Stimulated activated CD8-positive, alpha-beta memory T cell treated with anti-CD3 and anti-CD28 coated beads, Interleukin-7, amount 100 ng/mL, for 1 hour (primary cell): ENCODE measurements at places on chromosomes 7 and 10.

GRCh38 chr7:88015309-88015708 is 81.3 kb downstream of the ADAM22 start:
- no peak for DNase-seq

DNA sequence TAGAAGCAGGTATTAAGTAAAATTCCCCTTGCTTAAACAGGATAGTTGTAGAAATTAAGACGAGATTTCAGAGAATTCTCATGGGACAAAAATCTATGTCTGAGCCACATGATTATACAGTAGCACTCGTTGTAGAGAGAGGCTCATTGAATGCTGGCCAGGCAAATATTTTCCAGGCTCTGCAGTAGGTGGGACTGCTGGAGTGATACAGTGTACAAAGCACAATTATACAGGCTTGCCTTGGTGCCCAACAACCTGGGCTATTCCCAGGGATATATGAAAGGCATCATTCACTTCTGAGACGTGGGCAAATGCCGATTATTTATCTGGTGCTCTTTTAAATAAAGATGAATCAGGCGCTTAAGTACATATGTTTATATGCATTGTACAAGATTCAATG is 380.6 kb downstream of the PHTF2 start:
- no peak for DNase-seq

DNA sequence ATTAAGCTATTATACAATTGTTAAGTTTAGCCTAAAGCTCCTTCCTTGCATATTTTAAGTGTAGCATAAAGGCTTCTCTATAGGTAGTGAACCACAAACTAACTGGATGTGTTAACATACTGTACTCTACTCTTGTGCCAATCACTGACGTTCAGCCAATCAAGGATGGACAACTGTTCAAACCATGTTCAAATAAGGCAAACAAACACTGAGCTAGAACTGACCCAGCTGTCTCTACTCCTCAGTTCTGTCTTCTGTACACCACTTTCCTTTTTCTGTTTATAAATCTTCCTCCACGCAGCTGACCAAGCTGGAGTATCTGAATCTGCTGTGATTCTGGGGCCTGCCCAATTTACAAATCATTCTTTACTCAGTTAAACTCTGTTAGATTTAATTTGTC is 188.7 kb upstream of the MBL2 start:
- no peak for DNase-seq

GRCh38 chr7:120160166-120160565 is 112.8 kb upstream of the KCND2 start:
- DNase-seq = no peak

DNA sequence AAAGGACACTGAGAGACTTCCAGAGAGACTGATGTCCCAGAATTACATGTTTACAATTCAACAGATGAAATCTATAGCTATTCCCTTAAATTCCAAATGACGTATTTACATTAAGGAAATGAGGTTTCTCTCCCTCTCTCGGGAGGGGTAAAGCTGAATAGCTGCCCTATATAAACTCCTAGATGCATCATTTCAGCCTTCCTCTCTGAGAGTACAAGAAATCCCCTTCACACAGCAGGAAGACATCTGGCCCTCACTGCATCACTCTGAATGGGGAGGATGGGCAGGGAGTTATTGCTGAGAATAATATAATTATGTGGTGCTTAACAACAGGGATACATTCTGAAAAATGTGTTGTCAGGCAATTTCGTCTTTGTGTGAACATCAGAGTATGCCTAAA is 11.0 kb downstream of the POT1 start:
- no peak for DNase-seq

DNA sequence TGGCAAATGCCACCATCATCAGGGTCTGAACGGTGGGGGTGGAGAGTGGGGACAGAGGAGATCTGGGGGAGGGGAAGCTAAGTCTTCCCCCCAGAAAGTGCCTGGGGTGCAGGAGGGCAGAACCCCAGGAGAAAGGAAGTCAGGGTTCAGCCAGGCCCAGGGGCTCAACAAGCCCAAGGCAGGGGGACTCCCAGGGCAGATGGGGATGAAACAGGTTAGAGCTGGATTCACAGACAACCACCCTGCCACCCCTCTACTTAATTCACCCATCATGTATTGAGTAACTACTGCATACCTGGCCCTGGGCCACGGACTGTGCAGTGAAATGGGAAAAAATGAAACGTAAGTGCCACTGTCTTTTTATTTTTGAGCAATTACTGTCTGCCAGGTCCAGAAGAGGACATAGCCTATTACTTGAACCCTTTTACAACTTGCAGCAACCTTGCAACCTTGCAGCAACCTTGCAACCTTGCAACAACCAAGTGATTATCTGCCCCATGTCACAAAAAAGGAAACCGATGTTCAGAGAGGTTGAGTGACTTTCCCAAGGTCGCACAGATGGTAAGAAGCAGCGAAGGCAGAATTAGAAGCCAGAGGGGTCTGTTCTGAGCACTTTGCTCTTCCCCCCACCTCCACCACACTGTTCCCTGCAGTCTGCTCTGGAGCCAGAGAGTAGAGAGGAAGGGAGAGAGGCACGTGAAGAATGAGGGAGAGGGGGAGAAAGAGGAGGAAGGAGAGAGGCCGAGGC is 4.8 kb downstream of the ELN start:
- no peak for DNase-seq

GRCh38 chr7:35003679-35004303 is 33.5 kb downstream of the DPY19L1 start:
- DNase-seq = no peak

DNA sequence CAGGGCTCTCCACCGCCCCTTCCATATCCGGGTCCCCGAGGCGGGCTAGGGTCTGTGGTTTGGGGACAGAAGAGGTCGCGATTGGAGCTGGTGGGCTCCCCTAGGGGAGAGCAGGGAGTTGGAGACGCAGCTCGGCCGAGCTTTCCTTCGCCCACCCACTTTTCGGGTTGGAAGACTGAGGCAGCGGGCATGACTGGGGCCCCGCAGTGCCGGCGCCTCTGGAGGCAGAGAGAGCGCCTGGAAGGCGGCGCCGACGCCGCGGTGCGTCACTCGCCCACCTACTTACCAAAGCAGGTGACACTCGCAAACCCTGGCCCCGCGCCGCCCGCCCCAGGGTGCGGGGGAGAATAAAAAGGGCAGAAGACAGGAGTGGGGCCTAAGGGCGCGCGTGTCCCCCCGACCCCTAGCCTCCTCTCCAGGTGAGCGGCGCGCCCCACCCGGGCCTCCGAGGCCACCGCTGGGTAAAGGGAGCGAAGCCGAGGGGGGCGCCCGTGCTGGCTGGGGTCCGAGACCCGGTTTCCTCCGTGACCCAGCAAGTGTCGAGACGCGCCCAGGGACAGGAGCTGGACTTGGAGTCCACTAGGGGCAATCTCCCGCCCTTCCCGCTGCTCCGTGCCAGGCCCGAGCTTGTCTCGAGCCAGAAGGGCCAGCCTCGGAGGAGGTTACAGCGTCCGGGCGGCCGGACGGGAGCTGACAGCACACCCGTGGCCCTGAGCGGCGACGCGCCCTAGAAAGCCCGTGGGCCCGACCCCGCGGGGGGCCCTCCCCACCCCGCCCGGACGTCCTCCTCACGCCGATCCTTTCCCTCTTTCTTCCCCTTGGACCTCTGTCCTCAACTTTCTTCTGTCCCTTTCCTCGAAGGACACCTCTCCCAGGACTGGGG is 34.4 kb upstream of the GRID1 start:
- peak; percentile 25 for DNase-seq

DNA sequence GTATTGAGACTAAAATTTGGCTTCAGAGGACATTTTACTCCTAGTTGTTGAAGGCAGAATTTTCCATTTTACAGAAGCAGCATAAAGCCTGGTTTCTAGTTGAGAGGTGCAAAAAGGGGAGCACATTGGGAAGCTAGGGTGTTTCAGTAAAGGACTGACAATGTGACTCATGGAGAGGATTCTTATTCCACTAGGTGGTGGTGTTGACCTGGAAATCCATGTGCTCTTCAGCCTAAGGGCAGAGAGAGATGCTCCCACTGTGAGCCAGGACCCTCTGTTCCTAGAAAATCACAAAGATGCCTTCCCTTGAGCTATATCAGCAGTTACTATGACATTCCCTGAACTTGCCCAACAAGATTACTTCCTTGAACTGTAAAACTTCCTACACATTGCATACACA is 687.8 kb downstream of the IPMK start:
- no peak for DNase-seq

DNA sequence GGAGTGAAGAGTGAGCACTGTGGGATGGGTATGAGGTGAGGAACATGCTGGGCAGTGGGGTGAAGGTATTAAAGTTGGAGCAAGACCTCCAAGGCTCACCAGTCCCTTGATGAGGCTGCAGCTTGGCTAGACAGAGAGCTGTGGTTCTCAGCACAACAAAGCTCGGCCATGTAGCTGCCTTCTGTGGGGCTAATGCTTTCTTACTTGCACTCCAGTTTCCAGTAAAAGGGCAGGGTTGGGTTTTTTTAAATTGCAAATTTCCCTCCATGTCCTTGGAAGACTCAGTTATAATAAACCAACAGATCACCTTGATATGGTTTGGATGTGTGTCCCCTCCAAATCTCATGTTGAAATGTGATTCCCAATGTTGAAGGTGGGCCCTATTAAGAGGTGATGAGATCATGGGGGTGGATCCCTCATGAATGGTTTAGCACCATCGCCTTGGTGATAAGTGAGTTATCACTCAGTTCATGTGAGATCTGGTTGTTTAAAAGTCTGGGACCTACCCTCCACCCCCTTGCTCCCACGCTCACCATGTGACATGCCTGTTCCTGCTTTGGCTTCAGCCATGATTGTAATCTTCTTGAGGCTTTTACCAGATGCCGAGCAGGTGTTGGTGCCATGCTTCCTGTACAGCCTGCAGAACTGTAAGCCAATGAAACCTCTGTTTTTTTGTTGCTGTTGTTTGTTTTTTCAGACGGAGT is 55.9 kb downstream of the ATXN7L1 start:
- no peak for DNase-seq

DNA sequence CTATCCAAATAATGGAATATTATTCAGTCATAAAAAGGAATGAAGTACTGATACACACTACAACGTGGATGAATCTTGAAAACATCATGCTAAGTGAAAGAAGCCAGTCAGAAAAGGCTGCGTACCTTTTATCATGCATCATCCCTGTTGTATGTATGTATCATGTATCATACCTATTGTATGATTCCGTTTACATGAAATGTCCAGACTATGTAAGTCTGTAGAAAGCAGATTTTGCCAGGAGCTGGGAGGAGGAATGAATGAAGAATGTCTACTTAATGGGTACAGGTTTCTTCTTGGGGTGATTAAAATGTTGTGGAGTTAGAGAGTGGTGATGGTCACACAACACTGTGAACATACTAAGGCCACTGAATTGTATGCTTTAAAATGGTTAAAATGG is 135.9 kb upstream of the KLF14 start:
- no peak for DNase-seq

GRCh38 chr7:153886506-153887441 is 165.4 kb upstream of the DPP6 start:
- DNase-seq = no peak

DNA sequence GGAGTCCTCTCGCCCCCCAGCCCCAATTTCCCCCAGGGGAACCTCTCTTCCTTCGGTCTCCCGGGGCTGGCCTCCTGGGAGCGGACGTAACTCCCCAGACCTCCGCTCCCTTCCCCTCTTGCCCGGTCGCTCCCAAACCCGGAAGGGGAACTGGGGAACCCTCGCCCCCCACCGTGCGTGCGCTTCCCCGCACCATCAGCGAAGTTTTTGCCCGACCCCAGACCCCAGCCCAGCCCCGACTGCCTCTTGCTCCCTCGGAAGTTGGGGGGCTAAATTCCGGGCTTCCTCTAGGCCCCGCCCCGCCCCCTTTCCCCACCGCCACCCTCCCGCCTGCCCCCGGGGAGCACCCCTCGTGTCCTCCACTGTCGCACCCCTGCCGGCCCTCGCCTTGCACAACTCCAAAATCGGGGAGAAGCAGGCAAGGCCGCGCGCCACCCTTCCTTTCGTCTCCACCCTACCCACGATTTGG is 436 bp downstream of the GNB2 start:
- DNase-seq = no peak

DNA sequence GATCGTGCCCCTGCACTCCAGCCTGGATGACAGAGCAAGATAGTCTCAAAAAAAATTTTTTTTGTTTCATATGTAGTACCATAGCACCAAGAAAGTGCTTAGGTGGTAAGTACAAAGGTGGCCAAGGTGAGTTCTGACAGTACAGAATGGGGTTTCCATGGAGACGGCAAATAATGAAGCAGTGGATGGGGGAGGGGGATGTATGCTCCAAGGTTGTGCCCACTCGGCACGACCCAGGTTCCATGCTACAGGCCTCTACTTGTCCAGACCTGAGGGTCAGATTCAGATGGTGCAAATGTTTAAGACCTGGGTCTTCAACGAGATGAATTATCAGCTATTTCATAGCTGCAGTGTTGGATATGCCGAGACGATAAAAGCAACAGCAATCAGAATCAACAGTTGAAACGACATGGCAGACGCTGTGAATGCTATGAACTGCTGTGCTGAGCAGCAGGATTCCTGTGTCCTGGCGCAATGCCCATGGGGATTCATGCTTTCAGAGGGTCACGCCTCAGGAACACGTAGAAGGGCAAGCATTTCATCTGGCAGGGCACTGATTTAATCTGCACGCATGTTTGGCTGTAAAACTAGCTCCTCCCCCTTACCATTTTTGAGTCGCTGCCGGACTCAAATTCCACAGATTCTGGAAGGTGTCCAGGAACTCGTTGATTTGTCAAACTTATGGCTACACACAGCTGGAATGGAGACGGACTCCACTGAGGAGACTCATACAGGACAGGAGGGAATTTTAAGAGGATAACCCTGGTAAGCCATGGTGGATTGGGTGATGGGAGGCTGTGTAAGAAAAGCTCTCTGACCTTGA is 256.5 kb downstream of the FRMD4A start:
- no peak for DNase-seq

- no peak for DNase-seq
These were observed 69.9 kb downstream of the FOXL3 start for GRCh38 chr7:359766-360361.

DNA sequence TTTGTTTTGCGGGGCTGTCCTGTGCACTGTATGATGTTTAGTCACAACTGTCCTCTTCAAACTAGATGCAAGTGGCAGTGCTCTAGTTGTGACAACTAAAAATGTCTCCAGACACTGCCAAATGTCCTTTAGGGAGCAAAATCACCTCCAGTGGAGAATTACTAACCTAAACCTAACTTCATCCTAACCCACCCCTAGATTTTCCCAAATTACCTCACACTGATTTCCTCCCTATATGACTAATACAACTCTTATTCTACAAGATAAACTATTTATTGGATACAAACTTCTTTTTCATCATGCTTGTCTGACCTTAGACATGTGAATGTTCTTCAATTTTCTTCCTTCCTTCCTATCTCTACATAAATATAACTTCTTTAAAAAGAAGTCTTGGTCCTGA is 26.4 kb downstream of the PNPLA8 start:
- DNase-seq = no peak

- no peak for DNase-seq
These were observed 18.4 kb upstream of the CCDC71L start for GRCh38 chr7:106679153-106679931.

- no peak for DNase-seq
These were observed 56.3 kb upstream of the YAE1 start for GRCh38 chr7:39509912-39510311.
